ENCODE measurements at places on chromosomes 7 and 10.
A peak's percentile ranks its signal among the peaks of the same experiment; 100 is the strongest.

GRCh38 chr7:66142334-66142733 is 27.7 kb downstream of the CRCP start:
- DNase-seq, result no peak

DNA sequence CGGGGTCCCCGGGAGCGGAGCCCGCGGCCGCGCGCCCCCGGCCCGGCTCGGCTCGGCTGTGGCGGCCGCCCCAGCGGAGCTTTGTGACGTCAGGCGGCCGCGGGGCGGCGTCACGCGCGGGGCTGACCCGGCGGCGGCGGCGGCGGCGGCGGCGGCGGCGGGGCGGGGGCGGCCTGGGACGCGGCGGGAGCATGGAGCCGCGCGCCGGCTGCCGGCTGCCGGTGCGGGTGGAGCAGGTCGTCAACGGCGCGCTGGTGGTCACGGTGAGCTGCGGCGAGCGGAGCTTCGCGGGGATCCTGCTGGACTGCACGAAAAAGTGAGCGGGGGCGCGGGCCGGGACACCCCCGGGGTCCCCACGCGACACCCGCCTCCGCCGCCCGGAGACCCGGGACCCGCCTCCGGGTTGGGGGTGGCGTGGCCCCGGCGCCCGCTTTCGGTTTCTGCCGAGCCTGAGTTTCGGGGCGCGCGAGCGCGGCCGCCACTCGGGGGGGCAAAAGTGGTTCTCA is at the start of gene PWWP2B:
Gene PWWP2B (plus strand): TSS at position 165 of the 506 bp plus-strand sequence. CDS start 27 bp downstream, at position 192.
- DNase-seq, result peak; percentile 68

DNA sequence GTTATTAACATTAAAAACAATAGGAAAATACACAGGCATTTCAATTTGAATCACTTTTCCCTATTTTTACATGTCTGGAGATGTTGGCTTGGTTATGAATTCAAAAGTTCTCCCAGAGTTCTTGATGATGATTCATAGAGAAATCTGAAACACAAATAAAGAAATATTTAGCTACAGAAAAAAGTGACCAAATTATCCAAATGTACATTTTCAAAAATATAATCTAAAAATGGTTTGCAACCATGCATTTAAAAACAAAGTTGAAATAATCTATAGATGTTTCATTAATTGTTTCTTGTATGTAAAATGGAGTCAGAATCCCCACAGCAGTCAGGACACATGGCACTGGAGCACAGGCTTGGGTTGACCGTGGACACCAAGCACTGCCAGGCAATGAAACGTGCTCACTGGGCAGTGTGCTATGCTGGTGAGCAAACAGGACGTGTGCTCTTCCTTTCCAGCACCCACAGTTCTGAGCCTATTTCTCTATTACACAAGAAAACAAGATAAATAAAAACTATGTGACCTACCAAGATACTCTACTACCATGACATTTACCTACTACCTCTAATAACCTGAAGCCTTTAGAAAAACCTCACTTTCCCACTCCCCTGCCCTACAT is 44.1 kb upstream of the PTPRN2 start:
- DNase-seq, result no peak

DNA sequence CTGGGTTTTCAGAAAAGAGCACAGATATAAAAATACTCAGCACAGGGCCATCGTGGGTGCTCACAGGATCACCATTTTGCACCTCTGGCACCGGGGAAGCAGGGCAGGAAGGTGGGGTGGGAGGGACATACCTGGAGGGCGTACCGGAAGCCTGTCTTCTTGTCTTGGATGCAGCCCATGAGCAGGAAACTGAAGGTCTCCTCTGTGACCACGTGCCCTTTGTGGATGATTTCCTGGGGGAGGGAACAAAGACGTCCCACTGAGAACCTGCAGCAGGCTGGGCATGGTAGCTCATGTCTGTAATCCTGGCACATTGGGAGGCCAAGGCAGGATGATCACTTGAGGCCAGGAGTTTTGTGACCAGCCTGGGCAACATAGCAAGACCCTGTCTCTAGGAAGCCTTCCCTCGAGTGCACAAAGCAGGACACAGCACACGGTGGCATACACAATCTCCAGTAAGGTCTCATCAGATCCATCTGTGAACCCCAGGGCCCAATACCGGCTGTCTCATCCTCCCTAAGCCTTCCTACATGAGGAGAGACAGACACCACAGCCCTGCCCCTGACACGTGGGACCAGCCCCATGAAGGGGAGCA is 9.5 kb downstream of the PTCD1 start:
- no peak for DNase-seq

- DNase-seq, result no peak
Measured at GRCh38 chr7:30459591-30460245, 18.9 kb downstream of the NOD1 start.

GRCh38 chr10:5942001-5942400 is 35.3 kb downstream of the IL15RA start:
- no peak for DNase-seq

GRCh38 chr7:127822822-127823508 is 171.0 kb downstream of the SND1 start:
- no peak for DNase-seq

- DNase-seq, result no peak
Measured at GRCh38 chr10:132410779-132411532, 14.0 kb downstream of the PWWP2B start.

GRCh38 chr10:58152673-58153263 is 114.9 kb downstream of the IPMK start:
- DNase-seq, result peak; percentile 16

DNA sequence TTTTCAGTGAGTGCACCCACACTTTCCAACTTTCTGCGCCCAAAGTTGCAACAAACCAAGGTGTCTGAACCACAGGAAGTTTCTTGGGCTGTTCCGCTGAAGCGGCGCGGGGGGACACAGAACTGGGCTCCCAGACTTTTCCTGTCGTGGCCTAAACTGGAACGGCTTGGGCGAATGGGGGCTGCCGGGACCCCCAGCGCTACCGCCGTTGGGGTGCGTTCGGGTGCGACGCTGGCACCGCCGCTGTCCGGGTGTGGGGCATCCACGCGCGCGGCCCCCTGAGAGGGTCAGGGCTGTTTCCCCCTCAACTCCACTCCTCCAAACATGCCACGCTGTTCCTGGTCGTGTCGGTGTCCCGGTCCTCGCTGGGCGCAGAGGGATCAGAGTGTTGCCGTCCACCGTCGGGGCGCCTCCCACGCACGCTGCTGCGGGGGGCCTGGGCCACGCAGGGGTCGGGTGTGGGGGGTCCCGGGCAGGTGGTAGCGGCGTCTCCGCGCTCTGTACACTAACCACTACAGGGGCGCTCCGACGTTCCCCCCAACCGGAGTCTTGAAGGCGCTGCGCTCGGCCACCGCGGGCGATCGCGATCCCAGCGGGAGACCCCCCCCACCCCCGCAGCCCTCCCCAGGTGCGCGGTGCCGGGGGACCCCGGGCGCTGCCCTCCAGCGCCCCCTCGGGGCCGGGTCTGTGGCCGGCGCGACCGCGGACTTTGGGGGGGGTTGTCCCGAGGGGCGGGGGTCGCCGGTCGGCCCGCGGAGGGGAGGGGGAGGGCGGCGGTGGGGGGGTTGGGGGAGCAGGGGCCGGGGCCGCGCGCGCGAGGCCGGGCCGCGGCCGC is 2.2 kb upstream of the CUX1 start:
- DNase-seq, result peak; percentile 70

DNA sequence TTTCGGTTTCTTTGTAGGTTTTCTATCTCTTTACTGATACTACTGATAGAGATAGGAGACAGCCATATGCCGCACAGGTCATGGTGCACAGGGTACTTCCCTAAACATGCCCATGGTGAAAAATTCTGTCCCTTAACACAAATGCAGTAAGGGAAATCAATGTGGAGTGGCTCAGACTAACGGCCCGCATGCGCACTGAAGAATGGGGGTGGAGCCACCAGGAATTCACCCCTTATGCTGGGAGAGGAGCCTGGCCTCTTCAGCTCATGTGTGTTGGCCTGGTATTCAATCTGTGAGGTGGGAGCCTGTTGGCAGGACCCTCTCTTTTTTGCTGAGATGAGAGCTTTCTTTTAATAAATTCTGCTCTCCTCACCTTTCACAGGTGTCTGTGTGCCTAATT is 8.4 kb upstream of the URGCP start:
- DNase-seq, result no peak

DNA sequence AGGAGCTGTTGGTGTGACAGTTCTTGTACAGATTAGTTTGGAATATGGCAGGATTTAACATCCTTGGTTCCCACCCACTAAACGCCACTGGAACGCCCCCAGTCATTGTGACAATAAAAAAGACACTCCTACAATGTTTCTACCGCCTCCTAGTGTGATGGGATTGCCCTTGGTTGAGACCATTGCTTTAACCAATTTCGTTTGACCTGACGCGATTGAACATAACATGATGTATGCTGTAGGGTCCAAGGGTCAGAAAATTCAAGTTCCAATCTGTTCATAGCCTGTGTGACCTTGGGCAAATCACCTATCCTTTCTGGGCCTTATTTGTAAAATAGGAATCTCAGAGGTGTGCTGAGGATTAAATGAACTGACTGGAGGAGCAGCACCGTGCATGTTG is 12.5 kb downstream of the MXI1 start:
- no peak for DNase-seq

DNA sequence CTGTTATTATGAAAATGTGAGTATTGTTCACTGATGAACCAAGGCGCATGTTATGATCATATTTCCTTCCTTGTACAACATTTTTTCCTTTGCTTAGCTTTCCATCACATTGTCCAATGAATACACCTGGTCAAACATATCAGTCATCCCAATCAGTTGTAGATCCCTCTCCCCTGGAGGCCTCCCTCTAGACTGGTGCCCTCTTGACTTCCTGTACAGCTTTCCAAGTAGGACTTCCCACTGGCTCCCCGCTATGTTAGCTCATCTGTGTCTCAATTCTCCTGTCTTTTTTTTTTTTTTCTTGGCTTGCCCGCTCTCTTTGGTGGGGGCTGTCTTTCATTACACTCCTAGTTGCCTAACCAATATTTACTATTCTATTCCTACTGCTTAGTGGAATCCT is 214.2 kb upstream of the NPY start:
- DNase-seq, result no peak

DNA sequence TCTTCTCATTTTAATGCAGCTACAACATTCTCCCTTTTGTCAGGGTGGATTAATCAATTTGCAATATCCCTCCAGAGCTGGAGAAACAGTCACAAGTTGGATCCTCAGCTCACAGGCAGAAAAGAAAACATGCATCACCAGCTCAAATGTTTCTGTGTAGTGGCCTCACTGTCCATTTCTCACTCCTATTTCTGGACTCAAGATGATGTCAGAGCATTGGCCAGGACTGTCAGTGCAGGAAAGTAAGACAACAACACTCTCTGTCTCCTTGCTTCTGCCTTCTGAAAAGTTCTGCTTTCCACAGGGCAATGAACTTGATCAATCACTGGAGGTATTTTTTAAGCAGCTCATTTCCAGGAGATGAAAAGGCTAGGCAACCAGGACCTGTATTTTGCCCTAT is 8.2 kb upstream of the SVIL start:
- DNase-seq, result no peak

DNA sequence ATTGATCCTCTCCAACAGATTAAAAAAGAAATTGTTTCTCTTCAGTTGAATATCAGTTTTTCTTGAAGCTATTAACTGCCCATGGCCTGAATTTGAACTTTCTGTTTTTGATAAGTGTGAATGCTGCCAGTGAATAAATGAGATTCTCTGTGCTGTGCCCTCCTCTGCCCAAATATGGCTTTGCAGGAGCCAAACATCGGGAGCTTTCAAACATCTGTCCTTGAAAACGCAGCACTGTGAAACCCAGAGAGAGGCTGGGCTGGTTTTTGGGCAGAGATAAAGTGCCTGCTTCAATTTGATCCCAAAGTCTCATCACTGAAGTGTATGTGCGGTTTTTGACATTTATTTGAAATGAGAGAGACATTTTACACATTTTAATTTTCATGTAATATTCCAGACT is 268.3 kb upstream of the SHH start:
- no peak for DNase-seq

DNA sequence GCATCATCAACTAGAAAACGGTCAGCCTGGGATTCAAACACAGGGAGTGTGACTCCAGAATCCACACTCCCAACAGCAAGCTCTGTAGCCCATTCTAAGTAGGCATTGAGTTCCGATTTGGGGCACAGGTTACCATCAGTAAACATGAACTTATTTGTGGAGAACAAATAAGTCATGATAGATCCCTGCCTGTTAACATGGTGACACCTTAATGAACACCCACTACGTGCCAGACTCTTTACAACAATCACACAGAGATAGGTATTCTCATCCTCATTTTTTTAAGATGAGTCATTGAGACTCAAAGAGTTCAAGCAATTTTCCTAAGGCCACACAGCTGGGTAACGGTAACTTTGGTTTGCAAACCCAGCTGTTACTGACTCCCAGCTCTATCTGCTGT is 91.5 kb downstream of the LYZL2 start:
- DNase-seq, result no peak

- no peak for DNase-seq
Measured at GRCh38 chr7:707296-708000, 19.1 kb upstream of the DNAAF5 start.

DNA sequence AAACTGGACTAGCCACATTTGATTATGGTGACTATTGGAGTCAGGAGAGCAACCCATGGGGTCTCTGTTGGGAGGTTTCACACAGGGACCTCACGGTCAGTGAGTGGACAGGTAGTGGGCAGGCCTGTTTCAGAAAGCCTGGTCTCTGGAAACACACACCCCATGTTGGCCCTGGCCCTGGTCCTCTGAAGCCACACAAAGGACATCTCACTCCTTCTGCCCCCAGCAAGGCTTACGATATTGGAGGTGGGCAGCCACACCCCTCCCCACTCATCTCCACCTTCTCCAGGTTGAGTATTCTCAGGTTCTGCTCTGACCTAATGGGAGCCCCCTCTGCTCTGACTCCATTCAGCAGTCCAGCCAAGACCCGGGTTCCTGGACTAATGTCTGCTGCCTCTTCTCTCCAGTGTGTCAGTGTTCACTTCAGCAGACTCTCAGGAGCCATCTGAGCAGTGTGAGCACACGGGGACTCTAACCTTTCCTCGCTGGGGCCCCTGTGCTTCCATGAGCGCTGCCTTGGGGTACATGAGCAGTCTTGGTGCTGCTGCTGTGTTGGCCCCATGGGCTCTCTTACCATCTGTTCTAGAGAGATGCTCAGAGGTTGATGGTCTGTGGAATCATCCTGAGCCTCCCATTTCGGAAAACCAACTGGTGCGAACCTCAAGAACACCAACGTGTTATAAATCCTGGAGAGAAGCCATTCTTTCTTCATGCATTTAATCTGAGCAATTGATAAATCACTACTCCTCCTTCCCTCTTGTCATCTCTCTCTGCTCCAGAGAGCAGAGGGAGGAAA is 748.6 kb downstream of the GRID1 start:
- no peak for DNase-seq
